NCI-H774 (cell line): ENCODE measurements at places on chromosomes 5 and 9.

GRCh38 chr5:63878788-63879187 lies 83.5 kb downstream of the HTR1A start:
- DNase-seq, result no peak

DNA sequence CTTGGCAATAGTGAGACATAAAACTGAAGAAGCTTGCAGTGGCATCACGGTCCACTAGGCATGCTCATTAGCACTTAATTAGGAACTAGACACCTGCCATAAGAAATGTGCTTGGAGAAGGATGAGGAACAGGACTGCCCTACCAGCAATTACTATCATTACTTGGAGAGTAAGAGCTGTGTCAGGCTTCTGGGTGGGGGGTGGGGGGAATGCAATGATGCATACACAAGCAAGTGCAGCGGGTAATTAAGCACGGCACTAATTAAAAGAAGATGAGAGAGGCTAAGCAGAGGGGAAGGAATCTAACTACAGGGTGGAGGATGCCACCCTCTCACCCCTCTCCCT lies 53.1 kb downstream of the TLE1 start:
- DNase-seq, result no peak

- no peak for DNase-seq
Observed at GRCh38 chr9:134852906-134853654, 27.5 kb upstream of the FCN2 start.

GRCh38 chr9:74503219-74503618 lies 6.1 kb downstream of the RORB start:
- DNase-seq, result no peak

DNA sequence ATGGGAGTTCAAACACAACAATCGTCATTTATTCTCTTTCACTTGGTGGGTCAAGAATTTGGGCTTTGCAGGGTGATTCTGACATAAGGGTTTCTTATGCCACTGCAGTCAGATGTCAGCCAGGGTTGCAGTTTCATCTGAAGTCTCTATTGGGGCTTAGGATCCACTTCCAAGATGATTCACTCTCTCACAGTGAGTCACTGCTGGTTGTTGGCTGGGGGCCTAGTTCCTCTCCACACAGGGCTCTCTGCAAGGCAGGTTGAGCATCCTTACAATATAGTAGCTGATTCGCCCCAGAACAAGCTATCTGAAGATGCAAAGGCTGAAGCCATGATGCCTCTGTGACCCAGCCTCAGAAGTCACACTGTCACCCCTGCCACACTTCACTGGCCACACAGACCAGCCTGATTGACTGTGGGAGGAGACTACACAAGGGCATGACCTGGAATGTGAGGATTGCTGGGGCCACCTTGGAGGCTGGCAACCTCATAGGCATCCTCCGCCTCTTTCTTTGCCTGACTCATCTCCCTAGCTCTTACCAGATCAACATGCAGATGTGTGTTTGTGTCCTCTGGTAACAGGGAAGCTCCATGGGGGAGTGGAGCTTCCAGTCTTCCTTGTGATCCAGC lies 4.5 kb upstream of the CARD19 start:
- DNase-seq, result no peak

DNA sequence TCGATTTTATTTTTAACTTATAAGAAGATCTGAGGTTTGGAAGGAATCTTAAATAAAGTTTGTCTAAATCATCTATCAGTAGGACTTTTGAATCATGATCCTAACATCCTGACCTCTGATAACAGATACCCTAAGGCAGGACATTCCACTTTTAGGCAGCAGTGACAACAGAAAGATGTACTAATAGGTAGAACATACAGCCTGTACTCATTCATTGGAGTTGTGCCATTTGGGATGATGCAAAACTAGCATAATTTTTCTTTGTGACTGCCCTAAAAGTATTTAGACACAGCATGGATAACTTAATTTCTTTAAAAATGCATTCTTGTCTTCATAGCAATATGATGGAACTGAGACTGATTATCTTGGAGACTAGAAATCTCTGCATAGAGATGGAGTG lies 39.7 kb downstream of the CDC42SE2 start:
- DNase-seq, result no peak

GRCh38 chr5:91341154-91341553 lies 42.0 kb downstream of the ARRDC3 start:
- DNase-seq, result no peak

- no peak for DNase-seq
Observed at GRCh38 chr9:94534901-94535300, 20.0 kb upstream of the PCAT7 start.

- DNase-seq, result no peak
Observed at GRCh38 chr5:11733840-11734192, 170.4 kb downstream of the CTNND2 start.
